AG04449 (cell line): ENCODE measurements at places on chromosomes 16 and 17.

- DNase-seq: no peak
Measured at GRCh38 chr16:80081846-80082245, 458.9 kb upstream of the DYNLRB2 start.

GRCh38 chr17:29133121-29133713 is 47.0 kb downstream of the MYO18A start:
- no peak for DNase-seq

- DNase-seq: peak; percentile 86
Measured at GRCh38 chr16:84730406-84731106, 30.8 kb downstream of the USP10 start.

DNA sequence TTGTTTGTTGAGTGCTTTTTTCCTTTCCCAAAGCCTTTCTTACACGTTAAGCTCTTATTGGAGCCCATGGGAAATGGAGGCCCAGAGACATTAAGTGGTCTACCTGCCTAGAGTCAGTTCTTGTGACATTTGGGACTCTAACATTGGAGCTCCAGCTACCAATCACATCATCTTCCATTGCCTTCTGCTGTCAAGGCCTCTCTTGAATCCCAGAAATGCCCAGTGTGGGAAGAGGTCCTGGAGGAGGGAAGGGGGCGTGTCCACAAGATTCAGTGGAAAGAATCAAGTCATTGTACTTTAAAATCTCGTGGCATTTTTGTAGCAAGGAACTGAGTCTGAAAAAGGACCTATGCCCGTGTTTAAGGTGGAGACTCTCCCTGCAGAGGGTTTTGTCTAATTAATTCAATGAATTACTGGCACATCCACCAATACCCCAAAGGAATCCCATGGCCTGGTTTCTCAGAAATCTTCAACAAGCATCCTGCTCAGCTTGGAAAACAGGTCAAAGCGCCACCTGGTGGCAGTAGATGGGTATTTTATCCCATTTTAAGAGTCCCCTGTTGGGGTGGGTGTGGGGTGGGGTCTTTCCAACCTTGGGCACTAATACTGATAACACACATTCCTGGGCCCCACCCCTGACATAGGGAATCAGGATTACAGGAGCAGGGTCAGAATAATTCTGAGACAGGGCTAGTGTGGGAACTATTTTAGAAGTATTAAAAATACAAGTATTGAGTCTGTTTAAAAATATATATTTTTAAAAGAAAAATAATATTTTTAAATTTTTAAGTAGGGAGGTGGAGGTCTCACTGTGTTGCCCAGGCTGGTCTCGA is 24.6 kb downstream of the GPT2 start:
- peak; percentile 5 for DNase-seq

DNA sequence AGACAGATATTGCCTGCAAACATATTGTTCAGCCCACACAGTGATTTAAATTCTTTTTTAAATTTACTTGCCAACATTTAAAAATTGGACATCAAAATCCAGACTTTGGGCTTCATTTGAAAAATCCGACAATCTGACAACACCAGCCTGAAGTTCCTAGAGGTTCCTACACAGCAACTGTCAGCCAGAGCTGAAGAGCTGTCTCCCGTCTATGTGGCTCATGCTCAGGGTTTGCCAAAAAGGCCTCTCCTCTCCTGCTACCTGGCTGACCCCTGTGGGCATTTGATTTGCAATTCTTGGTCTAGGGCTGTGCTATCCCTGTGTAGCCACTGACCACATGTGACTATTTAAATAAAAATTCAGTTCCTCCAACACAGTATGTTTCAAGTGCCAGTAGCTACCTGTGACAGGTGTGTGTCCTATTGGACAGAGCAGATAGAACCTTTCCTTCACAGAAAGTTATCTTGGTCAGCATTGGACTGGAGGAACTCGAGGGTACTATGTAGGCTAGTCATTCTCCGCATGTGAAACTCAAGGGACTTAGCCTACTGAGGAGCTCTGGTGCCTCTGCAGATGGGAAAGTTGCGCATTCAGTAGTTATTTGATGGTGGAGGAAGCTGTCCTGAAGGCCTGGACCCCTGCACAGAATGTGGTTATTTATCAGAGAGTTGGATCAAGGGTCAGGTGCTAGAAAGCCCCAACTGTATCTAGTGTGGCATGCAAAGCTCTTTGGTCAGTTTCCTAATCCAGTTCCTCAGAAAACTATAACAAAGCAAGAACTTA is 2.7 kb downstream of the LYRM1 start:
- no peak for DNase-seq
